Stimulated activated CD8-positive, alpha-beta memory T cell treated with anti-CD3 and anti-CD28 coated beads, Interleukin-15, amount 100 ng/mL, for 4 hours (primary cell): ENCODE measurements at places on chromosomes 2 and 18.

GRCh38 chr18:58405107-58405898 is 223.6 kb downstream of the ALPK2 start:
- no peak for DNase-seq

DNA sequence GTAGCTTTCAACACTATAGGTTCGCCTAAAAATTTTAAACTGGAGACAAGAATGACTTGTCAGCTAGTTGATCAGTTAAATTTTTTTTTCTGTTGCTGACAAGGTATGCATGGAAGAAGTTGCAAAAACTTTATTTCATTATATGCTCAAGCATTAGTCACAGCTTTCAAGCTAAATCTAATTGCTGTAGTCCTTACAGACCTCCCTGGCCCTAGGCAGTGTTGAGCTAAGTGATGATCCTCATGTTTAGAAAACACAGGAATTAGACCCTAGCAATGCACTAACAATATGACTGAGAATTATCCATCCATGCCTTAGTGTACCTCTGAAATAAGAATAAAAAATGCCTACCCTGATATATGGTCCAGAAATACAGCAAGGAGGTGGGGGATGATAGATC is 253.4 kb downstream of the SP3 start:
- no peak for DNase-seq

- no peak for DNase-seq
These were observed 72.6 kb downstream of the ACTR2 start for GRCh38 chr2:65300134-65300760.

- DNase-seq = no peak
These were observed 198.2 kb downstream of the PRKCE start for GRCh38 chr2:45849491-45850283.

GRCh38 chr2:234422273-234422732 is 74.6 kb downstream of the ARL4C start:
- DNase-seq = no peak

- no peak for DNase-seq
These were observed 480.9 kb downstream of the TXNL1 start for GRCh38 chr18:56157541-56157940.

DNA sequence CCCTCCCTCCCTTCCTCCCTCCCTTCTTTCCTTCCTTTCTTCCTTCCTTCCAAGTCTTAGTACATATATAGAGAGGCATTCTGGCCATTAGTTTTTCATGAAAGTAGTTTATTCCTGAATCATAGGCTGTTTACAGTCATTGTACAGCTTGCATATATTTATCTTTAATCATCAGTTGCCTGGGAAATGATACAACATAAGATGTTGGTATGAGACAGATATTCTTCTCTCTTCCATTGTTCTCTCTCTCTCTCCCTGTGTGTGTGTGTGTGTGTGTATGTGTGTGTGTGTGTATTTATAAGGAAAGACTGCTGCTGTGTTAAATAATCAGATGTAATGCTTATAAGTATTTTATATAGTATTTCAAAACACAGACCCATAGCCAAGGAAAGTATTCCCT is 289.8 kb upstream of the UBE2E3 start:
- no peak for DNase-seq

GRCh38 chr2:28544922-28545589 is 49.2 kb downstream of the PLB1 start:
- no peak for DNase-seq

DNA sequence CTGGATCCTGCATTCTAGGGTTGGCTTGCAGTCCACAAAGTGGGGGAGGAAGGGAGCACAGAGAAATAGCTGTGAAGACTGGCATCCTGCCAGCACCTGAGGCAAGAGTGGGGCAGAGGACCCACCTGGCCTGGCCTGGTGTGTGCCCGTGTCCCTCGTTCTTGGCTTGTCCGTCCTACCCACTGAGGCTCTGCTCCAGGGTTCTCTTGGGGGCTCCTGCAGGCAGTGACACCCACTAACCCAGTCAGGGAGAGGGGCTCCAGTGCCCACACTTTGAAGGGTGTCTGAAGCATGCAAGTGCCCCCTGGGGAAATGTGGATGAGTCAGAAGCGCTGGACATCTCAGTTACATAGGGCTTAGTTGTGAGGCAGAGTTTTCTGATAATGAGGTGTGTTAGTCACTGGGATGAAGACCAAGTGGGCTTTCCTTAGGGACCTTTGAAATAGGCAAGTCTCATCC is 79.4 kb downstream of the SLC4A3 start:
- DNase-seq = no peak

GRCh38 chr18:79453816-79454735 is 58.3 kb downstream of the NFATC1 start:
- DNase-seq = no peak

DNA sequence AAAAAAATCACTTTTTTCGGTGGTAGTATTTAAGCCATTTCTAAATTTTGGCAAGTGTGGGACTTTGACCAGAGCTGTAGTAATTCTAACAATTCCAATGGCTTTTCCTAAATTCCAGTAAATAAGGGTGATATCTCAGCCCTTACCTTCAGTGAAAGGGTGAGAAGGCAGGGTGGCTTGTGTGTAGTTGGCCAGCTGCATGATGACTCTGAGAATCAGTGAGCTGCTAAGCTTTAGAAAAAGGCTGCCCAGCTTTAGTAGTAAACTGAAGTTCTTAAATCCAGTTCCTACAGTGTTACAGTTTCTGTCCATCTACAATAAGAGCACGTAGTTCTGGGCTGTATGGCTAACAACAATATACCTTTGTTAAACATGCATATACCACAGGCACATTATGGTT is 42.0 kb downstream of the OXER1 start:
- DNase-seq = no peak

- DNase-seq = no peak
These were observed 35.6 kb downstream of the PDE6D start for GRCh38 chr2:231745303-231746038.

GRCh38 chr2:153213022-153213421 is 265.5 kb downstream of the RPRM start:
- no peak for DNase-seq

GRCh38 chr18:21369146-21369545 is 127.1 kb downstream of the GREB1L start:
- no peak for DNase-seq

- DNase-seq = no peak
These were observed 288.2 kb downstream of the CTNNA2 start for GRCh38 chr2:79801082-79801481.

GRCh38 chr18:9708057-9708433 is at the start of gene RAB31:
Gene RAB31 (plus strand): TSS chr18:9708301. CDS start chr18:9708406, 105 bp downstream.
- no peak for DNase-seq

DNA sequence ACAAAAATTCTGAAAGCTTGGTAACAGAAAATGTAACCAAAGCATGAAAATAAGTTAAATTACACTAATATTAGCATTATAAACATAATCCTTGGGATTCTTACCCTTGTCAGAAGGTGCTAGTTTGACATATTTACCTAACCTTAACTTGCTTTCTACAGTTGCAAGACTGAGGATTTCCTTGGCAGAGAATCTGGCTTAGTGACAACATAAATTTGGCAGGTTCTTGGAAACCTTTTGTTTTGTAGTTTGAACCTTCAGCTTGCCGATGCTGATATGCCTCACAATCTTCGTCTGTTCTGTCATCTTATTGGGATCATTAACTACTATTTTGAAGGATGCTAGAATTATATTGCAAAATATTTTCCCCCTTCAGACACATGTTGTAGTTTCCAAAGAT is 3.4 kb downstream of the XIRP2 start:
- no peak for DNase-seq

DNA sequence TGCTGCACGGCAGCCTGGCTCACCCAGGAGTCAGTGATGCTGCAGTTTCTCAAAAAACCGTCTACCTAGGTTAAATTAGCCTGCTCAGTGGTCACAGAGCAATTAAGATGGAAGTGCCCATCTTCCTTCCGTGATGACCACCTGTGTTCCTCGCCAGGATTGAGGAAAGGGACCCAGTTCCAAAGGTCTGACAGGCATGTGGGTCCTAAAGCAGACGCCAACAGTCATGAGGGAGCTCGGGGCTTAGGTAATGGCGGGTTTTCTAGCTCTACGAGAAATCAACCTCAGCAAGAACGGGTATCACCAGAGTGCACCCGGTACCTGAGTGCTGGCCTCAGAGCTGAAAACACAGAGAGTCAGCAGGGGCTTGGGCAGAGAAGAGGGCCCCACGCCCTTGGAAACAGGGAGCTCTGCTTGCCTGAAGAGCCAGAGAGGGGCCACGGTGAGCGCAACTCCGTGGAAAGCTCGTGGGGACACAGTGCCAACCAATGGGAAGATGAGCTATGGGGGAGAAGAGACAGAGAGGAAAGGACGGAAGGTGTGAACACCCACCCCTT is 34.3 kb upstream of the DNMT3A start:
- DNase-seq = no peak

GRCh38 chr2:218975060-218975777 is 9.8 kb downstream of the FEV start:
- no peak for DNase-seq

- DNase-seq = no peak
These were observed 445 bp downstream of the C1GALT1C1L start for GRCh38 chr2:43675646-43676321.

GRCh38 chr2:50607721-50608120 is 424.2 kb downstream of the NRXN1 start:
- no peak for DNase-seq

GRCh38 chr2:103529798-103530502 is 768.1 kb downstream of the TMEM182 start:
- no peak for DNase-seq

DNA sequence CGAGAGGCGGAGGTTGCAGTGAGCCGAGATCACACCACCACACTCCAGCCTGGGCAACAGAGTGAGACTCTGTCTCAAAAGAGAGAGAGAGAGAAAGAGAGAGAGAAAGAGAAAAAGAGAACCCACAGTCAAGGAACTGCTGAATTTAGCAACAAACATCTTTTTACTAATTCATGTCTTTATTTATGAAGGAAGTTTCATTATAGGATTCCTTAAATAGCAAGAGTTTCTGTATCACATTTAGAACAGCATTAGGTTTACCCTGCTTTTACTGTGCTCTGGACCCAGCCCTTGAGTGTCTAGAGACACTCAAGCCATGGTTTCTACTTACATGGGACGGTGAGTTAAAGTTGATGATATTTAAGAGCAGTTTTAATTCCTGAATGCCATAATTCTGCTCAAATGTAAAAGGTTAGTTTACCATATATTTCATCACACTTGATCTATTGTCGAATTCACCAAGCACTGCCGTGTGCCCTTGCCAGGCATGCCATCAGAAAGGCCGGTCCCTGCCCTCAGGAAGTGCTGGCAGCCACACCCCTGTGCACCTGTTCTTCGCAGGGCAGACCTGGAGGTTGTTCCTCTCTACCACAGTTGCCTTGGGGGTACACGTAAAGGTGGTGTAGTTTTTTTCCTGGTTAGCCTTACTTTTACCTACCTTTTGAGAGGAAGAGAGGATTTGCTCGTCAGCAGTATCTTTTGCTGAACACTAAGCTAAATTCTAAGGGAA is 153.3 kb downstream of the LDLRAD4 start:
- no peak for DNase-seq

DNA sequence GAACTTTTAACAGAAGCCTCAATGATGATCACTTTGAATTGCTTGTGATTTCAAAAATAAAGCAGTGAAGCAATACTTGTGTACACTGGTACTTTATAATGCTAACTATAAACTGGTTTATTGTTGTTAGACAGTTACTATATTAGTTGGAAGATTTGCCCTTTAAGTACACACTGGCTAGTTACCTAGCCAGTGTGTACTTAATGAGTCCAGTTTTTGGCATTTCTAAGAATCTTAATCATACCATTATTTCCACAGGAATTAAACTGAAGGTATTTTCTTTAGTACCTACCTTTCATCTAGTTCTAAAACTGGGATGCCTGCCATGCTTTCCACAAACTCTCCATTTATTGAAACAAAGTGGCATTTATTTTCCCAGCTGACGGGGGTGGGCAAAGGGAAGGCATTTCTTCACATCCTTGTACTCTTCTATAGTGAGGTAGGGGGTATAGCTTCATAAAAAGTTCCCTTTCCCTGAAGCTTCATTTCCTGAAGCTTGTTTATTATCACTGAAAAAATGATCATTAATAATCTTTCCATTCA is 49.9 kb downstream of the UGP2 start:
- DNase-seq = no peak

DNA sequence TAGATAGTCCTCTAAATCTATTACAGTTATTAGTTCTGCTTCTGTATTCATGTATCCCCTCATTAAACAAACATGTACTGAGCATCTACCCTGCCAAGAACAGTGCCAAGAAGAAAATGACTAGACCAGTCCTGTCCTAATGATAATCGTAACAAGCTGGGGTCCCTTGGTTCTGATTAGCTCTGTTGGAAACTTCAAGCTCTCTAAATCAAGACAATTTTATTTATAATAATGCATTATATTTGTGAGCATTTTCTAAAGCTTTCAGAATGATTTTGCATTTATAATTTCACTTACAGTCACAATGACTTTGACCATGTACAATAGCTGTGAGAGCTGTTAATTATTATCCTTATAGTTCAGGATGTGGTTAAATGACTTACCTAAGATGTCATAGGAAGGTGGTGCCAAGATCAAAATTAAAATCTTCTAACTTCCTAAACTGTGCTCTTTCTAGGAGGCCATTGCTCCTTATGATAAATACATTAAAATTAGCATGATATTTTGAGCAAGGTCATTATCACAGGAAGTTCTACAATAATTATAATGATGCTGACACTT is 336.5 kb upstream of the SLC39A10 start:
- no peak for DNase-seq

DNA sequence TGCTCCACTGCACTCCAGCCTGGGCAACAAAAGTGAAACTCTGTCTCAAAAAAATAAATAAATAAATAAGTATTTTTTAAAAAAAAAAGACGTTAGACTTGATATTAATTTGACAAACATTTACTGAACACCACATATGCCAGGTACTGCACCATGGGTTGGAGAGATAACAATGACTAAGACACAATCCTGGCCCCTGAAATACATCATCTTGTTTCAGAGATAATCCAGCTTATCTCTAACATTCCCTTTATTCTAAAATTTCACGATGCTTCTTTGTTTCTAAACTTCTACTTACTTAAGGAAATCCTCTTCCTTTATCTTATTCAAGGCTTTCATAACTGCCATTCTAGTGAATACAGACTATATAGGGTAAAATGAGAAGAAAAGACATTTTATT is 55.0 kb upstream of the PEX13 start:
- no peak for DNase-seq

GRCh38 chr18:56835331-56835730 is 184.2 kb downstream of the WDR7 start:
- no peak for DNase-seq

DNA sequence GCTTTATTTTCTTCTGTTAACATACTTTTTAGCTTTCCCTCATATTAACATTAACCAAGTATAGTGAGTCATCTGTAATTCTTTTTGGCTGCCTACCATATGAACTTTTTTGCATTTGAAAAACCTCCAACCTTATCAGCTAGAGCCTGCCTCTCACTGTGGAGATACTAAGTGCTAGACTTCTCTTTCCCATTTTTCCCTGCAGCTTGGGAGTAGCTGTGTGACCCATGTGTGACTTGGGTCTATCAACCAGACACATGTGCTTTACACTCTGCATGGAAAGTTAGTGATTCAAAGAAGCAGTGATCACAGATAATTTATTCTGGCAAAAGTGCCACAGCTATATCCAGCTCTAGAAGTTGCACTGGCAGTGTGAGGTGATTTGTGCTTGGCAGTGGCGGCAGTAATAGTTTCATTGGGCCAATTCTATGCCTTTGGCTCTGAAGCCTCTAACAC is 36.3 kb downstream of the PREPL start:
- no peak for DNase-seq

- DNase-seq = no peak
These were observed 602.7 kb upstream of the ZNF804A start for GRCh38 chr2:183995632-183996031.

- no peak for DNase-seq
These were observed 280.4 kb upstream of the LRATD1 start for GRCh38 chr2:14352067-14352466.
